Activated T-cell treated with anti-CD3 and anti-CD28 coated beads, Interleukin-2, amount 50 U/mL, for 72 hours (primary cell): ENCODE measurements at places on chromosomes 4 and X.

GRCh38 chr4:78788007-78788889, 12.1 kb downstream of the BMP2K start:
- no peak for DNase-seq

- DNase-seq: no peak
Observed at GRCh38 chr4:135963009-135963408, 1569.3 kb downstream of the PCDH18 start.

DNA sequence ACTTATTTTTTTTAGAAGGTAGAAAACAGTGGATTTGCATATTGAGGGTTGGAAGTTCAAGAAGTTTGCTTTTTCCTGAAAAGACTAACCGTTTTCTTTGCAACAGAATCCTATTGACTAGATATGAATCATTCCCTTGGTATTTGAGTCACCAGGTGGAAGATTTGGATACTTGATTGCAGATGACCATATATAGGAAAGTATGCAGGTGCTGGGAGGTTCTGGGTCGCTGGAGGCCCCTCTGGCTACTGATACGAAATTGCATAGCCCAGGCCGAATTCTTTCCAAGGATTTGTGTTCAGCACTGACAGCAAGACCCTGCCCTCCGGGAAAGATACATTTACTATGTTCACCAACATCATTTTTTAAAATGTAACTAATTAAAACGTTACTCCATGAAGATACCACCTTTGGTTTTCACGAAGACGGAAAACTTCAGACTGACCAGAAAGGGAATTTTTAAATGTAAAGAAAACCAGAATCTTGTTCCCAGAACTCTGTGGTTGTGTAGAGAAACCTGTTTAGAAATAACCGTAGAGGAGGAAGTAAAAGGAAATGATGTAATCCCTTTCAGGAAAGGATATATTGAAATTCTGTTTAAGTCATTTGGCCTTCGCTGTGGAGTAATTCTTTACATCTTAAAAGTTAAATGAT, 946 bp downstream of the ANXA3 start:
- no peak for DNase-seq

- peak; percentile 4 for DNase-seq
Observed at GRCh38 chrX:7132335-7133049, 15.0 kb upstream of the STS start.

- peak; percentile 2 for DNase-seq
Observed at GRCh38 chrX:20260885-20261284, 5.8 kb downstream of the RPS6KA3 start.

GRCh38 chr4:126269106-126269505, 954.4 kb downstream of the FAT4 start:
- DNase-seq: no peak

DNA sequence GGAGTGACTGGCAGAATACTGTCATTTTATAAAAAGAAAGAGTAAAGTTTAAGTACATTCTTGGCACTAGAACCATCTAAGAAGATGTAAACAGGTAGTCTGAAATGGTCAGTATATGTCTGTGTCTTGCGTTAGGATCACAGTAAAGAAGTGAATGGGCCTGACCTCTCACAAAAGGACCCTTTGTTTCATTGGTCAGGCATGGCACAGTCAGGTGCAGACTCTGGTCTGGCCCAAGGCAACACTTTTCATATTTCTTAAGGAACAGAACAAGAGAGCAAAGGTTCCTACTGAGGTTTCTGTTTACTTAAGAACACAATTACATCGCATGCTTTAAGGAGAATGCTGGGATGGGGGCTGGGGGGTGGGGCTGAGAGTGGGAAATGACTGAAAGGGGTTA, 48.1 kb downstream of the RPGR start:
- no peak for DNase-seq

DNA sequence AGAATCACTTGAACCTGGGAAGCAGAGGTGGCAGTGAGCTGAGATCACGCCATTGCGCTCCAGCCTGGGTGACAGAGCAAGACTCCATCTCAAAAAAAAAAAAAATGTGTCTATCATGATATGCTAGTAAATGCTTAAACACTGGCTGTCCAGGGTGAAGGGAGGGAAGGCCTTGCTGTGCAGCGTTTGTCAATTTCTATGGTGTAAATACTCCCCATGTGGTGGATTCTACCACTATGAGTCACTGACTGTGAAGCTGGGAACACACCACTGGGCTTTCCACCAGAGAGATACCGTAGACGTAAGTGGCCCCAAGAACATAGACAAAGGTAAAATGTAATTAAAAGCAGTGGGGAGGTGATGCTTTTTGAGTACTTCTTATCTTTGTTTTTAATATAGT, 51.3 kb upstream of the LEF1 start:
- no peak for DNase-seq

GRCh38 chr4:150082241-150082640, 4.0 kb downstream of the DCLK2 start:
- DNase-seq: no peak

GRCh38 chr4:113502906-113503305, 258.6 kb downstream of the CAMK2D start:
- DNase-seq: no peak

DNA sequence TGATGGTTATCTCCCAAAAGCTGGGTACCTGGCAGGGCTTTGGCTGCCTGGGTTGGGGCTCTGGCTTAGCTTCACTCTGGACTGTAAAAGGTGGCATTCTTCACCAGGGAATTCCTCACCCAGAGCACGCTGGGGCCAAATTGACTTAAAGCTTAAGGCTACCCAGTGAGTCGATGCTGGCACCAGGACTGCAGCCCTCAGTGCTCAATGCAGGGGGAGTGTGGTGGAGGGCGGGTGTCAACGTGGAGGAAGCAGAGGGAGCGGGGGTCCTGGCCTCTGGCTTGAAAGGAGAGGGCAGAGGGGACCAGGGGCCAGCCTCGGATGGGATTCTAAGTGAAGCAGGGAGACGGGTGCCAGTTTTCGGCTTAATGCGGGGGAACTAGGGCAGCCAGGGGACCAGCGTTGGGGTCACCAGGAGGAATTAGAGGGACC, 446 bp upstream of the FAM50A start:
- DNase-seq: no peak

- no peak for DNase-seq
Observed at GRCh38 chr4:137659431-137659830, 127.1 kb upstream of the PCDH18 start.

DNA sequence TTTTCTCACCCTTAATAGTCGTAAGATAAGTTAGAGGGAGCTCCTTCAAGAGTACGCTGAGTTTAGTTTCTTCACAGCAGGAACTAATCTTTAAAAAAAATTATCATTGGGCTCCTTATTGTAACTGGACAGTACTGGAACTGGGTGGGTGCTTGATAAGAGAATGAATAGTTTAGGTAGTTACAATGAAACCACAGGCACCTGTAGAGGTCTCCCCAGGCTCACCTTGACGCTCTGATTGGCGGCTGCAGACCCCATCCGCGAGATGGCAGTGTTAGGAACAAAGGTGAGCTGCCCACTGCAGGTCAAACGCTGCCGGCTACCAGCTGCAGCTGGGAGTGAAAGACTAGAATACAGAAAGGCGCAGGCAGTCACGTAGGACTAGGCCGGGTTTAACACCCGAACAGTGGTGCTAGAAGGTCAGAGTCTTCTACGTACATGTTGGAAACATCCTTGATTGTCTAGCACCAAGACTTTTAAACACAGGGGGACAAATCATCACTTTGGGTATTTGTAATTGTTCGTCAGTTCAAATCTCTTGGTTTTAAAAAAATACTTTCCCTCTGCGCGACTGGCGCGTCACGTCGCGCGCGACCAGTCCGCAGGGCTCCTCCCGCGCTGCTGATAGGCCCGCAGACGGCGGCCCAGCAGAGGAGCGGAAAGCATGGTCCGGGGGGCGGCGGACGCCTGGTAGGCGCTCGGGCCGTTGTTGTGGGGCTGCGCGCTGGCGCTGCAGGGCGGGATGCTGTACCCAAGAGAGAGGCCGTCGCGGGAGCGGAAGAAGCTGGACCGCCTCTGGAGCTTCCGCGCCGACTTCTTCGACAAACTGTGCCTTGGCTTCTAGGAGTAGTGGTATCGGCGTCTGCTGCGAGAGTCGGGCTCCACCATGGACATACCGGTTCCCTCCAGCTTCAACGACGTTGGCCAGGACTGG, 45.6 kb downstream of the SMARCA5 start:
- peak; percentile 81 for DNase-seq

- DNase-seq: no peak
Observed at GRCh38 chr4:78659264-78659663, 107.7 kb downstream of the ANXA3 start.

GRCh38 chr4:66911880-66912279, 633.4 kb downstream of the CENPC start:
- DNase-seq: no peak

GRCh38 chr4:113446019-113446418, 315.5 kb downstream of the CAMK2D start:
- DNase-seq: no peak

DNA sequence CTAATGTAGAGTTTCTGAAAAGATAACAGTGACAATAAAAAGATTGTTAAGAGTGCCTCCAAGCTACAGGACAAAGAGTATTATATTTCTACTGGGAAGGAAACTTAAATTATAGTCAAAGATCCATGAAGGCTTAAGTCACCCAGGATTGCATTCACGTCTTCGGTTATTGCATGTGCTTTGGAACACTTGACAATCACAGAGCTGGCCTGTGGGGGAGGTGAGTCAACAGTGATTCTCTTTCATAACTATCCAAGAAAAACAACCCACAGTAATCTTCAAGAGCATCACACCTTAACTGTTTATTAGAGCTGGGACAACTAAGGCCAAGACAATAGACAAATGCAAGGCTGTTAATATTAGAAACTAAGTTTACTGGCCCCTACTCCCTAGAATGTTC, 40.3 kb downstream of the PDGFC start:
- DNase-seq: no peak

DNA sequence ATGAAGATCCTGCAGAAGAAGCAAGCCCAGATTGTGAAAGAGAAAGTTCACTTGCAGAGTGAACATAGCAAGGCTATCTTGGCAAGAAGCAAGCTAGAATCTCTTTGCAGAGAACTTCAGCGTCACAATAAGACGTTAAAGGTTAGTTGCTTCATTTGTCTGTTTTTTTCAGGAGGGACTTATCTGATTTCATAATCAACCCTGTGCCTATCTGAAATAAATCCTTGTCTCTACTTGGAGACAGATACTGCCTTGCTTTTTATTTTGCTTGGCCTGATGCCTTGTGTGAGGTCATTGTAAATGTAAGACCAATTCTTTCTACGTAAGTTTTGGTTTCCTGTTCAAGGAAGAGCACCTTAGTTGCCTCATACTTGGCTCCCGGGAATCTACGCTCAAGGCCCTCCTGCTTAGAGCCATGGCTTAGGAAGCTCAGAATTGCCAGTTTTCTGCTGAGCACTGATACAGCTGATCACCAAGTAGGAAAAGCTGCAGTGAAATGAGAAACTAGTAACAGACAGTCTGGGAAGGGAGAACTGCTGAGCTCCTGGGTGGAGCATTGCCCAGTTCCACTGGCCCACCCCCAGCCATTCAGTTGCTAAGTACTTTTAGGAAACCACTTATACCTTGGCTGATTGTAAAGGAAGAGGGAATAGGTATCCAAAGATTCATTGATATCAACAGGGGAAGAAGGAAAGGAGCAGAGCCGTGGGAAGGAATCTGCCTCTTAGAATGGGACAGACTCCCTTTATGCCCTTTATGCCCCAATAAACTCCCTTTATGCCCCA, 41.8 kb downstream of the RBBP7 start:
- no peak for DNase-seq

GRCh38 chr4:80610845-80611677, 275.5 kb downstream of the CFAP299 start:
- no peak for DNase-seq

DNA sequence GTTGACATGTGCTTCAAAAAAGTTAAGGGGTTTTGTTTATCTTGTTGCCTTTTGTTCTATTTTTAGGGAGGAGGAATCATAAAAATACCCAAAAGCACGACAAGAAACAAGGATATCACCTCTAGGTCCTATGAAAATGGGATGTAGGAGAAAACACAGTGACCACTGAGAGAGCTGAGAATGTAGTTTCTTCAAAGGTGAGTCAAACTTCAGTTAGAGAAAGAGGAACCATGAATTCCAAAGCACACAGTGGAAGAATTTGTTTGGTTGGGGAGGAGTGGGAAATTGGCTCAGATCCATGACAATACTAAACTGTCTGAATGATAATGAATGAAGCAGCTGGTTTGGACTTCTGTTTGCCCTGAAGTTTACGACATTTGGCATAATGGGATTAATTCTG, 19.1 kb upstream of the FRYL start:
- DNase-seq: no peak

DNA sequence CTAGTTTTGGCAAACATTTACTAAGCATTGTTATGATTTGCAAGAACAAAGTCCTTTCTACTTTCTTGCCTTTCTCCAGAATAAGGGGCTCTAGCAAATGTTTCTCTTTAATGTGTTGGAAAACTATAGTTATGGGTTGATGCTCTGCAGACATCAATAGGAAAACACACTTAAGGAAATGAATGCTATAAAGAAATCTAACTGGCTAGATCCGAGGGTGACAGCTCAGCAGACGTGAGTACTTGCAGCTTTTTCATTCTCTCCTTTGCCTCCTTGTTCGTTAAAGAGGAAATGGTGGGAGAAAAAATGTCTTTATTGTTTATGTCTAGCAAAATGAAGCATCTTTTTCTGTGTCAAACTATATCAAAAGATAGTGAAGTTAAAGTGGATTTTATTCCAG, 6.3 kb downstream of the GUCY1B1 start:
- DNase-seq: no peak

DNA sequence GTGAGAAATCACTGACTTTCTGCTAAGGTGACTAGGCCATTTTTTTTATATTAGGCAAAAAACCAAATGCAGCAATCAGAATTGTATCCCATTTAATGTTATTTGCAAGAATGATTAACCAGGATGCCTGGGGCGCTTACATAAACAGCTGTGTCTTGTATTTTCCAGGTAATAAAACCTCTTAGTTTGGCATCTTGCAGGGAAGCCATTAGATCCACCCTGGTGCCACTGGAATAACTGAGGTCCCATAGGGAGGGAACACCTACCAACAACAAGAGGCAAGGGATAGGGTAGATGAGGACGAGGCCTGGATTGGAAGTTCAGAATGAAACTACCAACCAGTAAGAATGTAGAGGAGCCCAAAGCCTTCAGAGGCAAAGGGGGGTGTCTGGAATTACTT, 288.3 kb downstream of the ARHGAP24 start:
- no peak for DNase-seq

DNA sequence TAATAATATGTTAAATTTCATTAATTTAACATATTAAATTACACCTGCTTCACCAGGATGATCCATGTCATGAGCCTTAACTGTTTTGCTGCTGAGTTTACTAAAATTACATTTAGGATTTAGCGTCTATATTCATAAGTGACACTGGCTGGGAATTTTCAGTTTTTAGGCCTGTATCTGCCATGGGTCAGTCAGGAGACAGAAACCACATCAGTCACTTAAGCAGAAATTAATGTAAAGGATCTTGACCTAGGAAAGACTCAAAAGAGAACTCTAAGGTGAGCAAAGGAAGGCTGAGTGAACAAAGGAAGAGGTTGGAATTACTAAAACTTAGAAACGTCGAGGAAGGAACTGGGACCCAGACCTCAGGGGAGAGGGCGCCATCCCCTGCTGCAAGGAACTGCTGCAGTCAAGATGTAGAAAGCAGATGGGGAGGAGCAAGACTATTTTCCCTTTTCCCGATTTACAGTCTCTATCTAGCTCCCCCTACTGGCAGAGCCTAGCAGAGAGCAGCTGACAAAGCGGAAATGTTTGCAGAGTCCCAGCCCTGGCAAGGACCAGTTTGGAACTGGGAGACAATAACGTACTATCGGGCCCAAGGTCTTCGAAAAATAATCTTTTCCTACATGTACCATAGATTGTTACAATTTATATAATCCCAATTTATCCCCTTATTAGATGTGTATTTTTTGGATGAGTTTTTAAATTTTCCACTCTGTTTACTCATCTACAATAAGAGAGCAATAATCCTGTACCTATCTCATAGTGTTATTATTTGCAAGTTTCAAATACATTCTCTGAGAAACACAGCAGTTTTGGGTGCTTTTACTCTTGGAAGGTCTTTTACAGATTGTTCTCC, 22.6 kb upstream of the RBBP7 start:
- DNase-seq: peak; percentile 61
